ENCODE measurements at places on chromosomes 1 and 21.

DNA sequence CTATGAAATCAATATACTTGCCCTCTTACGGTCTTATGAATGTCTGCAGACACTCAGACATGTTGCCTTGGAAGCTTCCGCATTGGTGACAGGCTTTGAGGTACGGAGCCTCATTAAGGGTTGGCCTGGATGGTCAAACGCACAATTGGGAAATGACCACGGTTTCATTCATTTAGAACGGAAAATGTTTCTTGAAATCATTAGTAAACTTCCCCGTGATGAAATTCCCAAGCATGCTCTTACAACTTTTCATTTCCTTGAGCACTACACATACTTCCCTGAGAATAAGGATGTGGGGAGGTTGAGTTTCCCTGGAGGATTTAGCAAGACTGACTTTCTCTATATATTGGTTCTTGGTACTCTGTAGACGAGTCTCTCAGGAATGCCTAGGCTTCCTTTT is 146.3 kb downstream of the HLX start:
- DNase-seq = no peak

- no peak for DNase-seq
Observed at GRCh38 chr21:38609580-38609979, 111.3 kb upstream of the ERG start.

GRCh38 chr1:177360791-177361190 is 190.0 kb downstream of the BRINP2 start:
- no peak for DNase-seq

- DNase-seq = no peak
Observed at GRCh38 chr1:212585210-212585609, 23.4 kb upstream of the ATF3 start.

DNA sequence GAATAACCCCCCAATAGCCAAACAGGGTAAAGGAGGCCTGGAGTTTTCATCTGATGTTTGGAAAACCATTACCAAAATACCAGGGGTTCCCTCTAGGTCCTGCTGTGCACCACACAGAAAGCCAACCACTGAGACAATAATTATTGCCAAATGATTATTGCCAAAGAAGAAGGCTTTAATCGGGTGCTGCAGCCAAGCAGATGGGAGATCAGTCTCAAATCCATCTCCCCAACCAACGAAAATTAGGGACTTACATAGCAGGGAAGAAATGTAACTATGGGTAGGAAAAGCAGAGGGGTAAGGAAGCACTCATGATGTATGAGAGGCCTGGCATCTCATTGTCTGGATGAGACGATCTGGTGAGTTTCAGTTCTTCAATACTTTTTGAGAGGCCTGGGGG is 28.8 kb upstream of the LPGAT1 start:
- no peak for DNase-seq

- no peak for DNase-seq
Observed at GRCh38 chr1:24126672-24127023, 14.7 kb upstream of the MYOM3 start.

- no peak for DNase-seq
Observed at GRCh38 chr1:181726320-181727012, 243.1 kb downstream of the CACNA1E start.

DNA sequence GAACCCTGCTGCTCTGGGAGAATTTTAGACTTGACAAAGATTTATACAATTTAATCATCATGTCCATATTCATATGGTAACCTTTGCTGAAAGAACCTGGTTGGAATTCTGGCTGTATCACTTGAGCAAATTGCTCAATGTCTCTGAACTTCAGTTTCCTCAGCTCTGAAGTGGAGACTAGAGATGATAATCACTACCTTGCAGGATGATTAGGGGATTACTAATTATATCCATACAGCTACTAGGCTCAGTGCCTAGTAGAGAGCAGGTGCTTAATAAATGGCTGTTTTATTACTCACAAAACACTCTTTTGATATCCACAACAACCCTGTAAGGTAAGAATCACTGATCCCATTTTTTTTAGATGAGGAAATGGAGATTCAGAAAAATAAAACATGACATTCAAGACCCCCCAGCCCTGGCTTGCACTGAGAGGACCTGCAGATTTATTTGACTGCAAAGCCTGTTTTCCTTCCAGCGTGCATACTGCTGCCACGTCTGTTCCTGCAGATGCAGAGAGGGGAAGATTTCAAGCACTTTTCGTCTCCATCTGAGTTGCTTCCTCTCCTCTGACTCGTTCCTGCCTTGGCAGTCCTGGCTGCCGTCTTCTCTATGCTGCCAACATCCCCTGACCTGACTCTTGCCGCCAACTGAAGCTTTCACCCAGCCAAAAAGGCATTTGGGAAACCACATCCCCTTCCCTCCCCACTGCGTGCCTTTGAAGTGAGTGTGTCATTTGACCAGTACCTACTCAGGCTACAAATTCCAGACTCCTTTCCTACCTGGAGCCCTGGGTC is 203.0 kb downstream of the PLPP3 start:
- DNase-seq = no peak

- DNase-seq = no peak
Observed at GRCh38 chr1:40772146-40772955, 11.2 kb upstream of the KCNQ4 start.

DNA sequence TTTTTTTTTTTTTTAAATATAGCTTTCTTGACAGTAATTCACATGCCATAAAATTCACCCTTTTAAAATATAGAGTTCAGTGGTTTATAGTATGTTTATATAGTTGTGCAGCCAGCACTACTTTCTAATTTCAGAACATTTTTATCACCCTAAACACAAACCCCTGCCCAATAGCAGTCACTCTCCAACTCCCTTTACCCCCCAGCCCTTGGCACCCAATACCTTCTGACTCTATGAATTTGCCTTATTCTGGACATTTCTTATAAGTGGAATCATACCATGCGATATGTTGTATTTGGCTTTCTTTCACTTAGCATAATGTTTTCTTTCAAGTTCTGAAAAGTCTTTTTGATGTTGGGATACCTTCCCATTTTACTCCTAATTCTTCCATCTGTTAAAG is 42.5 kb upstream of the NEXN start:
- DNase-seq = no peak

GRCh38 chr1:143610196-143610595 is 361.6 kb downstream of the FAM72C start:
- no peak for DNase-seq

DNA sequence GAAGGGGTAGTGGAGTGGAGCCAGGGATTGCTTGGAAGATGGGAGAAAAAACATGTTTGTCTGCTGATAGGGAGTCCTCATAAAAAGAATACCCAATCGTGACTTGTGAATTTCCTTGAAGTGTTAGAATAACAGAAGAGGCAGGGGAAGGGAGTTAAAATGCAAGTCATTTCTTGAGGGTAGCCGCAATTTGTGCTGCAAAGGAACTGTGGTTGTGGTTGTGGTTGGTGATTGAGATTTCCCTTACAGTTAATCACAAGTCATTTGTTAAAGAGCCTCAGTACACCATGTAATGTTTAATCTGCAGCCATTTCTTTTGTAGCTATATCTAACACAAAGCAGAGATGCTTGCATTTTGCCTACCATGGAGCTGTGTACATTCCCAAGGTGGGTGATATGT is 38.5 kb upstream of the EGLN1 start:
- peak; percentile 13 for DNase-seq

DNA sequence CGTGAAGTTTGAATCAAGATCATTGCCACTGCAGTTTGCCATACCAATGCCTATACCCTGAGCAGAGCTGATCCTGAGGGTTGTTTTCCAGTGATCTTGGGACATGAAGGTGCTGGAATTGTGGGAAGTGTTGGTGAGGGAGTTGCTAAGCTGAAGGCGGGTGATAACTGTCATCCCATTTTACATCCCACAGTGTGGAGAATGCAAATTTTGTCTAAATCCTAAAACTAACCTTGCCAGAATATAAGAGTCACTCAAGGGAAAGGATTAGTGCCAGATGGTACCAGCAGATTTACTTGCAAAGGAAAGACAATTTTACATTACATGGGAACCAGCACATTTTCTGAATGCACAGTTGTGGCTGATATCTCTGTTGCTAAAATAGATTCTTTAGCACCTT is 78.6 kb downstream of the FMN2 start:
- no peak for DNase-seq

- no peak for DNase-seq
Observed at GRCh38 chr1:101884621-101885020, 112.1 kb downstream of the OLFM3 start.

- DNase-seq = no peak
Observed at GRCh38 chr21:14076143-14076806, 134.5 kb downstream of the LIPI start.

GRCh38 chr1:201191653-201192260 is 1.1 kb downstream of the IGFN1 start:
- DNase-seq = peak; percentile 23

- DNase-seq = no peak
Observed at GRCh38 chr1:116230712-116231111, 119.5 kb downstream of the MAB21L3 start.

DNA sequence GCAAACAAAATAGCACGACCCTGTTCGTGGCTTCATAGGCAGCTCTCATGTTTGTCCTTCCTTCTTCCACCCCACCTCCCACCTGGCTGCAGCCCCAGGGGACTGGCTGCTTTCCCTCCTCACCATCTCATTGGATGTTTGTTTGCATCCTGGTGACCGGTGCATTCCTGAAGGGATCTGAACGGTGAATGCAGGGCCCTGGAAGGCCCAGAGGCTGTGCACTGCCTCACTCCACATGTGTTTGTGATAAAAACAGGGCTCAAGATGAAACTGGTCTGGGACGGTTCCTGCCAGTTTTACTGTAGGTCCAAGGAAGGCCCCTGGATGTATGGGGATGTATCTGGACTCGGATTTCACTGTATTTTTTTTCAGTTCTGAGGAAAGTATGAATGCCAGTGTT is 42.8 kb downstream of the CNN3 start:
- no peak for DNase-seq

DNA sequence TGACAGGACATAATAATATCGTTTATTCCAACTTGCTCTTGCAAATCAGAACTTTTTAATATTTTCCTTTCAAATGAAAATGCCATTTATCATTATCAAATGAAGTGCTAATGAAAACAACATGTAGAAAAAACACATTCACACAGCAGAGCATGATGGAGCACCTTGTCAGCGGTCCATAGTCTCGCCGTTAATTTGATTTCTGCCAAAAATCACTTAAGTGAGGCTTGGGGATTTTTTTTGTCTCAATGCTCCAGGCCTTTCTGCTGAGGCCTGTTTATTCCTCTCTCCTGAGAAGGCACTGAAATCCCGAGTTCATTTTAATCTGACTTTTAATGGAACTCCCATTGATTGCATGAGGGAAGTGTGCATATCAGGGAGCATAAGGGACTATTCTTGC is 122.5 kb downstream of the ELAVL4 start:
- no peak for DNase-seq

GRCh38 chr1:170853867-170854266 is 81.5 kb upstream of the MROH9 start:
- no peak for DNase-seq

- no peak for DNase-seq
Observed at GRCh38 chr1:49213301-49213700, 436.6 kb upstream of the BEND5 start.

DNA sequence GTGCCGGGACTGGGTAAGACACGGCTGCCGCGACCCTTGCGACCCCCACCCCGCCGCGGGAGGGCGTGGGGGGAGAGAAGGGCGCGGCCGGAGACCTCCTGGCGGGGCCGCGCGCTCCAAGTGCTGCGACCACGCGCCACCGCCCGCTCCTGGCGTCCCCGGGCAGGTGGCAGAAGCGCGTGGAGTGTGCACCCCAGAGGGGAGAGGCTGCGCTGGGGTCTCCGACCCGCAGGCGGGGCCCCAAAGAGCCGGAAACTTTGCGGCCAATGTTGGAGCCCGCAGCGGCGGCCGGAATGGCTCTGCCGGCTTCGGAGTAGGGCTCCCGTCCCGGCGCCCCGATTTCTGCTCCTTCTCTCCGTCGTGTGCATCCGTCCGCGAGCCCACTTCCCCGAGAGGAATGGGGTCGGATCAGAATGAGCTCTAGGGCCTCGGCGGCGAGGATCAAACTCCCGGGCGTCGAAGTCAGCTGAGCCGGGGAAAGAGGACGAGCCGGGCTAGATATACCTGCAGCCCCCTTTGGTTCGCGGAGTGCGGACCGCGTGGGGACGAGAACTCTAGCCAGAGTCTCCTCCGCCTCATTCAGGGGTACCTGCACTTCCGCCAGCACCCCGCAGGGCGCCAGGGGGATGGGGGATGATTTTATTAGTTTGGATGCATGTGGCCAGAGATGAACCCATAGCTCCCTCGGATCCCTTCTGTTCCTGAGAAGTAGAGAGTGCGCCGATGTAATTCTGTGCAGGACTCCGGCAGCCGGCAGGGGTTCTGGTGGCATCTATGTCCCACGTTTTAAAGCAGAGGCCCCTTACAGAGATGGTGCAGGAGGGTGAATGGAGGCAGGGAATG is 751 bp downstream of the STUM start:
- DNase-seq = no peak

- DNase-seq = no peak
Observed at GRCh38 chr21:32966120-32966519, 59.6 kb upstream of the OLIG2 start.

- DNase-seq = no peak
Observed at GRCh38 chr1:206112600-206113301, 4.4 kb downstream of the AVPR1B start.

- DNase-seq = no peak
Observed at GRCh38 chr1:182598296-182598695, 5.9 kb downstream of the RGS16 start.

DNA sequence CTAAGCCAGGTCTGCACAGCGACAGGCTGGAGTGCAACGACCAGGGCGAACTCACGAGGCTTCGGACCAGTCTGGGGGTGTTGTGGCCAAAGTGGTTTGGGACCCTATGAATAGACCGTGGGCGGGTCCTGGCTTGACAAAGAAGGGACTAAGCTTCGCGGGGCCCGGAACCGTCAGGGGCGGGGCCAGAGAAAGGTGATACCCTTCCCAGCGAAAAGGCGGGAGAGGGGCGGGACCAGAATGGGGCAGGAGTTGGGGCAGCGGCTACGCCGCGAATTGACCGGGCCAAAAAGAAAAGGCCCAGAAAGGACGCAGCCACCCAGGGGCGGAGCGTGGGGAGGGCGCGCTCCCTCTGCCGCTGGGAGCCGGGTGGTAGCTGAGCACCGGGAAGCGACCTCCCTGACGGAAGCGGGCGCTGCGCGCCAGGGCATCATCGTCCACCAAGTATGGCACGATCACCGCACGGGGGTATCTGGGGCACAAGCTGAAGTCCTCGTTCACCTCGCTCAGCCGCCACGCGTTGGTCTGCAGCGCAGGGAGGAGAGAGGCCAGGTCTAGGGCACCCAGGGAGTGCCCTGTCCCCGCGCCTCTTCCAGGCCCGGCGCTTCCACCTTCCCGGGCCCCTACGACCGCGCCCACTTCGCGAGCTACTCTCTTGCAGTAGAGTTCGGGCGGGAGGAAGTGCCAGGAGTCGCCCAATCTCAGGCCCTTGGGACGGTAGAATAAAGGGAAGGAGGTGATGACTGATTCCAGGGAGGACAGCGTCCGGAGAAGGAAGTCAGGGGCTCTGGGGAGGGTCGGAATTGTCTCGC is 6.7 kb upstream of the FAM167B start:
- no peak for DNase-seq

- no peak for DNase-seq
Observed at GRCh38 chr21:45950740-45951515, 30.6 kb upstream of the COL6A1 start.

Data from activated CD4-positive, alpha-beta T cell treated with anti-CD3 and anti-CD28 coated beads for 24 hours (primary cell).